ENCODE measurements at places on chromosomes 4 and X. TPM values are rescaled to one million over a fixed set of nuclear protein-coding genes. Genes with fewer than 3 reads are reported as not detected.

GRCh38 chr4:81360737-81361136, 111.0 kb downstream of the RASGEF1B start:
- no peak for DNase-seq

PPP4R3C gene
- not detected for total RNA-seq

SHISA3 gene
- total RNA-seq: not detected

ADH1A gene
- total RNA-seq: not detected

GRCh38 chrX:53088136-53088974, 5.6 kb upstream of the KANTR start:
- DNase-seq: peak; percentile 74

GRCh38 chrX:85024044-85024443, 20.4 kb downstream of the APOOL start:
- DNase-seq: peak; percentile 1

DNA sequence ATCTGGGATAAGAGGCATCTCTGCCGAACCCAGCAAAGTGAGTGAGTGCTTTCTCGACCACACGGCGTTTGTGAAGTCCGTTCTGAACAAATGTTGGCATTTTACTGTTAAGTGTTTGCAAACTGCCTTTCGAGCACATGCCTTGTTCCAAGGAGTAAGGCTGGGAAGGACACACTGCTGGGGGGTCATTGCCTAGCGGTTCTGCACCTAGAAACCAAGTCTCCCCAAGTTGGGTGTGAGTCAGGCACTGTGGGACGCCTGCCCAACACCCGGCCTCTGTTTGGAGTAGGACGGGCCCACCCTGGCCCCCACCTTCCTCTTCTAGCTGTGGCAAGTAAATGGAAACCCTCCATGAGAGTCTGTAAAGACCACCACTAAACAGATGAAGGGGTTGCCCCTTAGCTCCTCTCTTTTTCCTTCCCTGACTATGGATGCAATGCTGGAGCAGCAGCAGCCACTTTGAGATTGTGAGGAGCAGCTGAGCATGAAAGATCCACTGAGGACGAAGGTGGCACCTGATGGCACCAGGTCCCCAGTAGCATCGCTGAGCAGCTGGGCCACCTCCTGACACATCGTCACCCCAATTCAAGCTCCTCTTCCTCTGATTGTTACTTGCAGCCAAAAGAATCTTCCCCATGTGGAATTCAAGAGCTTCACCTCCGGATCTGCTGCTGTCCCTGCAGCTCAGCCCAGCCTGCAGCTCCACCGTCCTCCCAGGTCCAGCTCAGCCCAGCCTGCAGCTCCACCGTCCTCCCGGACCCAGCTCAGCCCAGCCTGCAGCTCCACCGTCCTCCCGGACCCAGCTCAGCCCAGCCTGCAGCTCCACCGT, 6.3 kb downstream of the CPLX1 start:
- DNase-seq: no peak

- DNase-seq: peak; percentile 53
These were observed 1.7 kb upstream of the FGFRL1 start for GRCh38 chr4:1009542-1010394.

All from fibroblast of villous mesenchyme (primary cell).